ENCODE measurements at places on chromosomes 11 and 22.

DNA sequence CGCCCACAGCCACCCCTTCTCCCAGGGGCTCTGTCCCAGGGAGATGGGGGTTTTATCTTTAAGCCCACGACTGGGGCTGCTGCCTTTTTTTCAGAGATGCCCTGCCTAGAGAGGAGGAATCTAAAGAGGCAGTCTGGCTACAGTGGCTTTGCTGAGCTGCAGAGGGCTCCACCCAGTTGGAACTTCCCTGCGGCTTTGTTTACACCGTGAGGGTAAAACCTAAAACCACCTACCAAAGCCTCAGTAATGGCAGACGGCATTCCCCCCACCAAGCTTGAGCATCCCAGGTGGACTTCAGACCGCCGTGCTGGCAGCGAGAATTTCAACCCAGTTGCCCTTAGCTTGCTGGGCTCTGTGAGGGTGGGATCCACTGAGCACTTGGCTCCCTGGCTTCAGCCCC lies 535.8 kb downstream of the NELL1 start:
- no peak for DNase-seq

GRCh38 chr11:133930767-133931448 lies 25.9 kb downstream of the IGSF9B start:
- no peak for DNase-seq

DNA sequence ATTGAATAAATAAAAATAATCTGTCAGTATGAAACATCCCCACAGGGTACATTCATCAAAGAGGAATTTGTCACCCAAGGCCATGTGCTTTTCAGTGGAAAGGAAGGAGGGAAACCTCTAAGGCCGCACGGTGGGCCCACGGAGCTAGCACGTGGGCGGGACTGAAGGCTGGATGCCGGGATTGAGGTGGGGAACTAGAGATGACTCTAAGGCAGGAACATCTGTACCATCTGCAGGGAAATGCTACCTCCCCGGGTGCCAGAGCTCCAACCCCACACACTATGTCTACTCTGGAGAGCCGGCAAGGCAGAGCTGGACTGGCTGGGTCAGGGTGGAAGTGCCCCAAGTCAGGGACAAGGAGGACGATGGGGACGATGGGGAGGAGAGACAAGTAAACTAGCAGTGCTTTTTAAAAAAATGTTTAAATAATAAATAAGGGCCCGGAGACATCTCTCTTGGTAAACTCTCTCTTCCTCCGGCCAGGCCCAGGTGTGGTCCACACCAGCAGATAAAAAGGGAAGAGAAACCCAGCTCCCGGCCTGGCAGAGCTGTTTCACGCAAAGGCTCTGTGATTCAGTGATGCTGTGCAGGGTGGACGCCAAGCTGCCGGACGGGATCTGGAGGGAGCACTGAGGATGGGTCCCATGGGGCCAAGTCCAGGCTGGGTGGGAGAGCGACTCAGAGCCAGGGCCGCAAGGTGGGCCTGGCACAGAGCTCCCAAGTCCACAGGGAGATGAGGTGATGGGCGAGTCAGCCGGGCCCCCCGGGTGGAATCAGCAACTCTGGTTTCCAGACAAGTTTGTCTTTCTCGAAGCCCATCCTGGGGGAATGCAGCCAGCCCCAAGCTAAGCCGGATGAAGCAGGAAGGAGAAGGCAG lies 5.8 kb downstream of the LIF start:
- no peak for DNase-seq

DNA sequence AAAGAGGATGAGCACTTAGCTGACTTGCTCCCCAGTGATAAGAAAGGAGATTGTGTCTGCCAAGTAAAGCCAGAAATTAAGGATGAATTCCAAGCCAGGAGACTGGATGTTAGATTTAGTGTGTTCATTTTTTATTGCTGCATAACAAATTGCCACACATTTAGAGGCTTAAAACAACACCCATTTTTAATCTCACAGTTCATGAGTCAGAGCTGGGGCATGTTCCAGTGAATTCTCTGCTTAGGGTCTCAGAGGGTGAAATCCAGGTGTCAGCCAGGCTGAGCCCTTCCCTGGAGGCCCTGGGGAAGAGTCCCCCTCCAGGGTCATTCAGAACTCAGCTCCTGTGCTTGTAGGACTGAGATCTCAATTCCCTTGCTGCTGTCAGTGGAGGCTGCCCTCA lies 352.8 kb downstream of the BUD13 start:
- DNase-seq = no peak

- DNase-seq = no peak
Measured at GRCh38 chr11:46388619-46389449, 2.7 kb downstream of the CHRM4 start.

- DNase-seq = no peak
Measured at GRCh38 chr11:66559142-66559865, 9.1 kb downstream of the CTSF start.

DNA sequence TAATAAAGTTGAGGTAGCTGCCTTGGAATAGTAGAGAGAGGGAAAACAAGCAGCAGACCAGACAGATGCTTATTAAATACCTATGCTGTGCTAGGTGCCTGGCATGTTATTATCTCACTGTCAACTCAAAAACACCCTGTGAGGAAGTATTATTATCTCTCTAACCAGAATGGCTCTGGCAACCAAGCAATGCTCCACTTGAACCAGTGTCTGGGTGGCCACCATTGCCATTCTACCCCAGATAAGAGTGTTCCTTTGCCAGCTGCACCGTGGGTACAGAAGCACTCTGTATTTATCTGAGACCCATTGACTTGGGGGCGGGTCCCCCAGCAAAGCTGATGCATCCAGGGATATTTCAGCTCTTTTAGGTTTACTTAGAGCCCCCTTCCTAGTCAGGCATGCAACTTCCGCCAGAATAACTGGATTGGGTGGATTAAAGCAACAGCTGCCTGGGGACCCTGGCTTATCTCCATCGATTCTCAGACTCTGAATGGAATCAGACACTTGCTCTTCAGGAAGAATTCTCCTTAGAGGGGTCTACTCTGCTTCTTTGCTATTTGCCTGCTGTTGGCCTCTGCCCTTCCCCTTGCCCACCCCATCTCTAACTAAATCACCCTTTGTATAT lies 49.1 kb downstream of the RCN1 start:
- DNase-seq = no peak

DNA sequence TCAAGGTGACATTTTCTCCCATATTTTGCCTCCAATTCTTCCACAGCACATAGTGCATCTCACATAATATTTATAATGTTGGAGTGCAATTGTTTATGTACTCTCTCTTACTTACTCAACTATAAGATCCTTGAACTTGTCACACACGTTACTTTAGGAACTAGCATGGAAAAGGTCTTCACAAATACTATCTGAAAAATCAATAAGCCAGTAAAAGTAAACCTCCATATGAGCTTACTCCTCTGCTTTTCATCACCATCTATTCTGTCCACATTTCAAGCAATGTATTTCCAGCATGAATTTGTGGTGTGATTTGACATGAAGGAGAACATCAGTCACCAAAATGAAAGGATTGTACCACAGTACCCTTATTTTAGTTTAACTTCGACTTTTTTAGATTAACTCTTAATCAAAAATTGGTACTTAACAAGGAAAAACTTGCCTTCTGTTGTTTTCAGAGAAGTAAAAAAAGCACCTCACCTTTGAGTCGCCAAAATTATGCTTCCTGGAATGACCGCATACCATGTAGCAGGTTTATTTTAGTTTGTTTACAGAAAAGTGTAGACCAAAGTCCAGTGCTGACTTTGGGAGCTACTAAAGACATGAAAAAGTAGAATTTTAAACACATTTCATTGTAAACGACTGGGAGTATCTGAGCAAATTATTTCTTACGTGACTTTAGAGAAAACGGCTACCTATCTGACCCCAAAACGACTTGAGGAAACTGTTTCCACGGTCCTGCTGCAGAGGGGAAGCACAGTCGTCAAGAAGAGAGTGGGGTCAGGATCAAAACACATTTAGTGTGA lies at the start of gene SLC22A9:
Gene SLC22A9, plus strand, starts transcription at position 621 of the 806 bp plus-strand sequence. CDS start 272 bp downstream, outside the sequence.
- DNase-seq = no peak

- no peak for DNase-seq
Measured at GRCh38 chr22:50739894-50740293, 1.9 kb downstream of the ACR start.

DNA sequence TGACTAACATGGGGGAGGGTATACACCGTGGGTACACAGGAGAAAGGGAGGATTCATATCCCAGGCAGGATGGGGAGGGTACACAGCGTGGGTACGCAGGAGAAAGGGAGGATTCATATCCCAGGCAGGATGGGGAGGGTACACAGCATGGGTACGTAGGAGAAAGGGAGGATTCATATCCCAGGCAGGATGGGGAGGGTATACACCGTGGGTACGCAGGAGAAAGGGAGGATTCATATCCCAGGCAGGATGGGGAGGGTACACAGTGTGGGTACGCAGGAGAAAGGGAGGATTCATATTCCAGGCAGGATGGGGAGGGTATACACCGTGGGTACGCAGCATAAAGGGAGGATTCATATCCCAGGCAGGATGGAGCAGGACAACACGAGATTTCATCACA lies 36.6 kb upstream of the NRIP3 start:
- no peak for DNase-seq

GRCh38 chr22:45911601-45912271 lies 65.2 kb downstream of the WNT7B start:
- DNase-seq = no peak

DNA sequence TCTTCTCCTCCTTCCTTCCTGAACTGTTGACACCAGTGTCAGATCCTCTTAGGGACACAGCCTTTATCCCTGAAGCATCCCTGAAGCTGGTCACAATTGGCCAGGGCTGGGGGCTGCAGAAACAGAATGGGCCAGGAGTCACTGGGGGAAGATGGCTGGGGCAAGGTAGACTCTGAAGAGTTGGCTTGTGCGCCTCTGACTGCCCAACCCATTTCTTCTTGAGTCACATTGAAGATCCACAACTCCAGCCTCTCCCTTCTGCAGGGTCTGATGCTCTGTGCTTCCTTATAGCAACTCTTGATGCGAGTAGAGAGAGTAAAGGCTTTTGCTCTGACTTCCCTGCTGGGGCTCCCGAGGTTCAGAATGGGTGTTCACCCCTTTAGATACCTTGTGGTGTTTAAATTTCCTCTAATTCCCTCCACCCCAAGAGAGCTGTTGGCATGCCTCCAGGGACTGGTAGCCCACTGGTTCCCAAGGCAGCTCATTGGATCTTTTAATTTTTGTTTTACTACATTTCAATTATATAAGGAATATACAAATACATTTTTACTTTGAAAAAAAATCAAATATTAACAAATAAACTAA lies 13.4 kb downstream of the PRDM11 start:
- no peak for DNase-seq

- DNase-seq = peak; percentile 36
Measured at GRCh38 chr11:114162719-114163123, 103.2 kb downstream of the ZBTB16 start.

DNA sequence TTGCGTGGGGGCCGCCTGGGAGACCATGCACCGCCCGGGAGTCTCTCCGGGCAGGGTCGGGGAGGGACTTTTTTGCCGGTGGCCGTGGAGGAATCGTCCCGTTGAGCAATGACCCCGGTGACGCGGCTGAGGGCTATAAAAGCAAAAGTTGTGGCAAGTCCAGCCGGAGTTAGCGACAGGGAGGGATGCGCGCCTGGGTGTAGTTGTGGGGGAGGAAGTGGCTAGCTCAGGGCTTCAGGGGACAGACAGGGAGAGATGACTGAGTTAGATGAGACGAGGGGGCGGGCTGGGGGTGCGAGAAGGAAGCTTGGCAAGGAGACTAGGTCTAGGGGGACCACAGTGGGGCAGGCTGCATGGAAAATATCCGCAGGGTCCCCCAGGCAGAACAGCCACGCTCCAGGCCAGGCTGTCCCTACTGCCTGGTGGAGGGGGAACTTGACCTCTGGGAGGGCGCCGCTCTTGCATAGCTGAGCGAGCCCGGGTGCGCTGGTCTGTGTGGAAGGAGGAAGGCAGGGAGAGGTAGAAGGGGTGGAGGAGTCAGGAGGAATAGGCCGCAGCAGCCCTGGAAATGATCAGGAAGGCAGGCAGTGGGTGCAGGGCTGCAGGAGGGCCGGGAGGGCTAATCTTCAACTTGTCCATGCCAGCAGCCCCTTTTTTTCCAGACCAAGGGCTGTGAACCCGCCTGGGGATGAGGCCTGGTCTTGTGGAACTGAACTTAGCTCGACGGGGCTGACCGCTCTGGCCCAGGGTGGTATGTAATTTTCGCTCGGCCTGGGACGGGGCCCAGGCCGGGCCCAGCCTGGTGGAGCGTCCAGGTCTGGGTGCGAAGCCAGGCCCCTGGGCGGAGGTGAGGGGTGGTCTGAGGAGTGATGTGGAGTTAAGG lies at the start of gene NEAT1:
Gene NEAT1, plus strand, starts transcription at position 166 of the 883 bp plus-strand sequence.
- no peak for DNase-seq

- DNase-seq = no peak
Measured at GRCh38 chr22:24005201-24005600, at the start of gene GSTT4. Gene GSTT4 (minus strand): TSS chr22:24005453. CDS start chr22:24005356, 97 bp downstream.

GRCh38 chr22:35376728-35377472 lies 4.0 kb upstream of the HMOX1 start:
- no peak for DNase-seq

DNA sequence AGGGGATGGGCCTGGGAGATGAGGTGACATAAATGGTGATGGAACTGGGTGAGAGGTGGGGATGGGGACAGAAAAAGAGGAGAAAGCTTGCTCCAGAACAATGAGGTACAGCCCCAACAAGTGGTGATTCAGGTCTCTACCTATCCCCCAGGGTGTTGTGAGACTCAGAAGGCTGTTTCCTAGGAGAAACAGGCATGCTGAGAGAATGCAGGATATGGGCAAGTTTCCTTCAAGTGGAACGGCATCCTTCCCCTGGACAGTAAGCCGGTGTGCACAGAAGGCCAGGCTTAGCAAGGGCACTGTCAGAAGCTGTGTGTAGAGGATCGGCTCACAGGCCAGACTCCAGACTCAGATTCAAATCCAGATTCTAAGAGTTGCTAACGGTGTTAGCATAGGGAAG lies 34.1 kb upstream of the CRTAM start:
- no peak for DNase-seq

DNA sequence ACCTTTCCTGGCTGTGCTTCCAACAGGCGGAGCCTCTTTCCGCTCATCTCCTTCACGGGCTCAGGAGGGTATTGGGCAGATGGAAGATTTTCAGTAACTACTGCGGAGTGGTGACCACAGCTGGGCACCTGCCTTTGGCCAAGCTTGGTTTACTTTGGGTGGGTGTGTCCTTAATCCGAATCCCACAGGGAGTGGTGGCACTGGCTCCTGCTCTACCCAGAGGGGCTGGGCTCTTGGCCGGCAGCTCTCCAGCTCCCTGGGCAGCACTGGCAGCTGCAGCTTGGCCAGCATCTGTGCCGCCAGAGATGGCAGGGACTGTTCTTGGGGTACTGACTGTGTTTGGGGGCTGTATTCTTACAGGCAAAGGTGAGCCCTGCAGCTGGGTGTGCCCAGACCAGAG lies 29.8 kb downstream of the BID start:
- DNase-seq = no peak

GRCh38 chr11:31872076-31872443 lies 60.9 kb upstream of the PAX6 start:
- no peak for DNase-seq

- DNase-seq = no peak
Measured at GRCh38 chr11:12901874-12902481, 107.1 kb upstream of the RASSF10 start.

Measured in NCI-H1048 (cell line).